ENCODE measurements at places on chromosomes 6 and 20. TPM values are rescaled to one million over a fixed set of nuclear protein-coding genes. Genes with fewer than 3 reads are reported as not detected.

Gene TGM2
- total RNA-seq, result 136 TPM

Gene MATN4
- total RNA-seq, result not detected

Gene NRN1
- 12.4 TPM for total RNA-seq

Gene MOG
- total RNA-seq, result not detected

Gene HMGN4
- total RNA-seq, result 63.5 TPM

Gene RRAGD
- 0.26 TPM for total RNA-seq

Gene SLC23A2
- 6.2 TPM for total RNA-seq

Gene SNAP25
- total RNA-seq, result 5.3 TPM

Gene WFDC10B
- total RNA-seq, result not detected
